ENCODE measurements at places on chromosomes 7 and 10.

DNA sequence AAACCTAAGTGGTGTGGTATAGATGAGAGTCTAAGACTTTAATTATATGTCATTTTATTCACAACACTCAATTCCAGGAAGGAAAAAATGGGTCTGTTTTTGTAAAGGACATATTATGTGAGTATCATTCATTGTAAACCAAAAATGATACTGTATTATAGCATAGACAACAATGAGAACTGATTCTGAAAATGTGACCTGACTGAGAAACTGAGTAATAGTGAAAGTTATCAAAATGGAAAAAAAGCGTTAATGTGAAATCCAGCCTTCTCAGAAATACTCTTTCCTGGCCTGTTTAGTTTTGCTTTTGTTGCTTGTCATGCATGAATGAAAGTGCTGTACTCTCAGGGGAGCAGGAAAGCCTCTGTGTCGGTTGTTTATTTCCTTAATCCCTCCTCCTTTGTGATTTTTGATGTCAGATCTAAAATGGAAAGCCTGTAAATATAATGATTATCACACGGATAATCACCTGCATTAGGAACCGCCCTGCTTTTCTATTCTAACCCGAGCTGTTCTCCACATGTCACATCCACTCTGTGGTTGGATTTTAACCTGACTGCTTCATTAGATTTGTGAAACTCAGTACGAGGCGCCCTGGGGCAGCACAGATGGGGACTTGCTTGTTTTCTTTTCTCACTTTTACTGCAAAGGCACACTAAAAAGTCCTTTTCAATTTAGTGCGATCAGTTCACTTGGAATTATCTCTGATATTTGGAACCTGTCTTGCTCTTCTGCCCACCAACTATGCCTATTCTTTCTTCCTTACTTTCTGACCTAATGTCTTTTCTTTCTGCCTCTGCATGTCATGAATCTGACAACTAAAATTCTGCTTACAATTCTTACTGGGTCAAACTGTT, 240.9 kb upstream of the KAT6B start:
- DNase-seq = no peak

GRCh38 chr10:73340121-73340520, 18.5 kb downstream of the CFAP70 start:
- DNase-seq = no peak

DNA sequence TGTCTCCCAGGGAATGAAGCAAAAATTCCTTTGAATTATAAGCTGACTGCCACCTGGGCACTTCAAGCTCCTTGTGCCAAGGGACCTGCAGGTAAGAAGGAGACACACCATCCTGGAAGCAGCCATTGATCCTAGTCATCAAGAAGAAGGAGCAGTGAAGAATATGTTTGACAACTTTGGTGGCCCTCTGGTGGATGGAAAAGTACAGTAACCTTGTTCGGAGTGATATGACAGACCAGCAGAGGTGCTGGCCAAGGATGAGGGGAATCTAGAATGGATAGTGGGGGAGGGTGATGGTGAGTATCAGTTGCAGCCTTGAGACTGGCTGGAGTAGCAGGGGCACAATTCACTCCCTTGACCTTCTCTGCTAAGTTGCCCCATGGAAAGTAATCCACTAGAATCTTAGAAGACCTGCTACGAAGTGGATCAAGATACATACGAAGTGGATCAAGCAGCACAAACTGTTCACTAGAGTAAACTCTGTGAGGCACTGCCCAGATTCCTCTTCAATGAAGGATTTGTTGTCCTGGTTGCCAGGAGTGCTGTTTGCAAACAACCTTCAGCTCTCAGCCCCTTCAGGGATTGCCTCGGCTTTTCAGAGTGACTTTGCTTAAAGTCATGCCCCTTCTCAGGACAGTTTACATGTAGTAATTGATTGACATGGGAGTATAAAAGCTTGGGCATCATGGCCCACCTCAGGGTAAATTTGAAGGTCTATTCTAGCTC, 44.8 kb upstream of the ORC5 start:
- DNase-seq = no peak

- no peak for DNase-seq
These were observed 330.2 kb downstream of the GLRX3 start for GRCh38 chr10:130466271-130466997.

DNA sequence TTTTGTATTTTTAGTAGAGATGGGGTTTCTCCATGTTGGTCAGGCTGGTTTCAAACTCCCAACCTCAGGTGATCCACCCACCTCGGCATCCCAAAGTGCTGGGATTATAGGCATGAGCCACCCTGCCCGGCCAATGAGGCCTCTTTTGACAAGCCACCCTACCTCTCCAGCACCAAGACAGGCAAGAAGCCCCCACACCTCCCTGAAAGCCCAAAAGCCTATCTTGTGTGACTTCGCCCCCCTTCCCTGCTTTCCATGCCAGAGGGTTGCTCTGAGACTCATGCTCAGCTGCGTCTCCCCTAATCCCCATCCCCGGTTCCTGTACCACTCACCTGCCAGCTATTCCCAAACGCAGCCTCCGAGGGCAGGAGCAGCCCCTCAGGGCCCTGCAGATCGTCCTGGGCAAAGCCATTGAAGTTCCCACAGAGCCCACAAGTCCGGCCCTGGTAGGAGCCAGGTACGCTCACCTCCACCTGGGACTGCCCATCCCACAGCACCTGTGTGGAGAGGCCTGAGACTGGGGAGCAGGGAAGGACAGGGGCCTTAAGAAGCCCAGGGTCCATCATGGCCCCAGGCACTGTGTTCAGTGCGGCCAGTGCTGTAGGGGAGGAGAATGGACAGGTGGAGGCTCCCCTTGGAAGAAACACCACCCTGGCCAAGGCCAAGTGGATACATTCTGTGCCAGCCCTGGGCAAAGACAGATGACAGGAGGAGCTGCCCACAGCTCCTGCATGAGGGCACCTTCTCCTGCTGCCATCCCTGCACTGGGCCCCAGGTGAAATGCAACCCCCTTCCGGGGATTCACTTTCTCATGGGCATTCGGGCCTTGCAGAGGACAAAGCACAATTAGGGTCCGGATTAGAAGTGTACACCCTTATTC, 15.8 kb downstream of the ATP6V1F start:
- DNase-seq = no peak

- DNase-seq = no peak
These were observed 852 bp upstream of the PRKAR1B start for GRCh38 chr7:727806-728460.

DNA sequence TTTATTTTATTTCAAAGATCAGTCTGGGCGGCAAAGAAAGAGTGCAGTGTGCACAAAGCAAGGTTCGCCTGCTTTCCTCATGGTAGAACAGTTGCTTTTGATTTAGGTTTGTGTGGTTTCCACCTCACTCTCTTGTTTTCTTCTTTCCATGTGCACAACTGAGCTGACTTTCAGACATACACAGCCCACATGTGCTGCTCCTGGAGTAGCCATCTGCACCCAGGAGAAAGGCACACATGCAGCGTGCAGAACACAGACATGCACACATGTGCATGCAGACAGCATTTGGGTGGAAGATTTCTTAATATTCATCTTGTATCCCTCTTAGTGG, 302.1 kb downstream of the FZD1 start:
- DNase-seq = peak; percentile 42

GRCh38 chr7:18352339-18353255, 143.0 kb upstream of the HDAC9 start:
- DNase-seq = peak; percentile 81

- no peak for DNase-seq
These were observed 615.8 kb downstream of the AUTS2 start for GRCh38 chr7:70214071-70214470.

DNA sequence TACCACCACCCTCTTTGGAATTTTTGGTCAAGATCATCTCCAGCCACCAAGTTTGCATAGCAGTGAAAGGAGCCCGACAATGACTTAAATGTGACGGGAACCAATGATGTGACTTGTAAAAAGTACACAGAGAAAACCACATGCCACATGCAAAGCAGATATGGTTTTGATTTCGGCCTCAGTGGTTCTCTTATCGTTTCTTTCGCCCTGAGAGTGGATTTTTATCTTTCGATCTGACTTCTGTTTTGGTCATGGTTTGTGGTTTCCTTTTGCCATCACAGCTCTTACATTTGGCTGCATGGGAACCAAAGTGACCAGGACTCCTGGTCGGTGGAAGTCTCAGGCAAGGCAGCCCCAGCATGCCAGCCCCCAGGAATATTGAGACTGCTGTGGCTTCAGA, 31.5 kb downstream of the TCF7L2 start:
- DNase-seq = no peak

- DNase-seq = no peak
These were observed 399.5 kb downstream of the RPS24 start for GRCh38 chr10:78433076-78433595.

GRCh38 chr10:47336387-47337134, 11.6 kb upstream of the RBP3 start:
- DNase-seq = no peak

DNA sequence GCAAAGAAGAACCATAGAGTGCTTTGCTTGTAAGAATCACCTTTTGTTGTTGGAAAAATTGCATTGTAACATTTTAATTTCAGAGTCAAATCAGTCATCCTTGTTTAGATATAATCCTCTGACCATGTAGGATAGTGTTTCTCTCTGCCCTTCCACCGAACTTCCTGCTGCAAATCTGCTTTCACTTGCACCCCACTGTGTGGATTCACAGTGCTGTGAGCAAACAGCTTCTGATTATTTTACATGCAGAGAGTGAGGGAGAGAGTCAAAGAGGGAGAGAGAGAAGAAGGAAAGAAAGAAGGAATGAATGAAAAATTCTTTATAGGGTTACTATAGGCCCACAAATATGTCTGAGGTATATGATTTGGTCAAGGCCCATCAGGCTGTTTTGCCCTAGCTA, 30.0 kb upstream of the SEM1 start:
- DNase-seq = no peak

- DNase-seq = peak; percentile 98
These were observed 5.0 kb upstream of the PRKAR1B start for GRCh38 chr7:732094-732541.

GRCh38 chr7:20458521-20458920, 127.8 kb downstream of the ITGB8 start:
- no peak for DNase-seq

GRCh38 chr7:154907651-154908620, 95.0 kb downstream of the PAXIP1 start:
- no peak for DNase-seq

DNA sequence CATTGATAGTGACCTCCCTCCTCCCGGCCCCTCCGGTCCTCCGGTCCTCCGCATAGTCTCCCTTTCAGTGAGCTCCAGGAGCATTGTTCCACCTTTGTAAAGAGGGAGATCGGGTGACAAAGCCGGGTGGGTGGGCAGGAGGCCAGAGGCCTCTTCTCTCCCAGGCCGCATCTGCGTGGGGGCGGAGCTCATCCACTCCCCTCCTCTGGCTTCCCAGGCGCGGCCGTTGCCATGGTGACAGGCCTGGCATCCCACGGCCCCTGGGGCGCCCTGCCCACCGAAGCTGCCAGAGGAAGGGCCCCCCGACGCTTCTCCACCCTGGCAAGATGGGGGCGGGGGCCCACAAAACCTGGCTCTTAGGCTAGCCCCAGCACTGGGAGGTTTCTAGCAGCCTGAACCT, 4.4 kb upstream of the FZD9 start:
- peak; percentile 53 for DNase-seq

- no peak for DNase-seq
These were observed 62.8 kb downstream of the RAB11FIP2 start for GRCh38 chr10:117983961-117984360.

DNA sequence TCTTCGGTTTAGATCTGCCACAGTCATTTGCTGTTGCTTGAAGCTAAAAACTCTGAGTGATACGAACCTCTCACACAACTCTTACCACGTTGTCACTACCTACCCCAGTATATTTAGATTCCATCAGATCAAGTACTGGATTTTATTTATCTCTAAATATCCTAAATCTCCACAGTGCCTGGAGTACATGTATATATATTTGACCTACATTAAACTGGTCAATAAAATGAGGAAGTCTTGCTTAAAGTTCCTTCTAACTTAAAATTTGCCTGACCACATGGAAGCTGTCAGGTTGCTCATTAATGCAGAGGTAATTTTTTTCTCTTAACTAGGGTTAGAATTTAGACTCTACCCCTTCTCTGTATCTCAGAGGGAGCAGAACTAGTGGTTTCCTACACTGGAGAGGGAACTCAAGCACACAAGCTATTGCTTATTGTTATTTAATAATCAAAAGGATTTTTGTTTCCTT, 3.1 kb upstream of the MACC1 start:
- no peak for DNase-seq

- DNase-seq = no peak
These were observed 35.0 kb downstream of the INPP5A start for GRCh38 chr10:132572545-132572937.

DNA sequence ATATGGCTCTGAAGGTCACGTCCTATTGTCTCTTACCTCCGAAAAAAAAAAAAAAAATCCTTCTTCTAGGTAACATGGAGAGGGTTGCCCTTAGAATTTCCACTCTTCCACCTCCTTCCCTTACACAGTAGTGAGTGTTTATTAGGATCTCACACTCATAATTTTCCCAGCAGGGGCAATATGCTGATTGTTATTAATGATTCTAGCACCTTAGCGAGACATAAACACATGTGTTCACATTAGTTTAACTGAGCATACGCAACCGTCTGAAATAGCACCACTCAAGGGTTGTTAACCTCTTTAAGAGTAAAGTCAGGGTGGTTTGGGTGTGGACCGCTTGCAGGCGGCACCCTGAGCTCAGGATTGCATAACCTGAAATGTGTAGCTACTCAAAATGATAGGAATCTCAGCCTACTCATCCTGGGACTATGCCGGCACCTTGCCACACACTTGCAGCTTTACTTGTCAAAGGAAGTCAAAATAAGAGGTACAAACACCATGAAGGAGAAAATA, 52.2 kb downstream of the CPEB3 start:
- no peak for DNase-seq

DNA sequence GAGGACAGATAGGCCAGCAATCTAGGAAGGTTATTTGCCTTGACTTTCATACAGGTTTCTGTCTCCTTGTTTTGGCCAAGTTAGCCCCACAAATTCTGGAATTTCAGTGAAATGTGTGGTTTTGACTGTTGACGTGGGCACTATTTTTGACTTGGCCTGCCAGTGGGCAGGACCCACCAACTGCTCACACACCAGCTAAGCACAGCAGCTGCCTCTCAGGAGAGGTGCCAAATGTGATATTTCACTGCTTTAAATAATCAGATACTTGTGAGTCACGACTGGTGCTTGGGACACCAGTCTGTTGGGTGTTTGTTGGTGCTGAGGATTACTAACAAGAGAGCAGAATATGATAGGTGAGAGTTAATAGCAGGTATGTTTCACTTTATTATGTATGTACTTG, 409.7 kb upstream of the MTPN start:
- DNase-seq = no peak

- DNase-seq = no peak
These were observed 84.8 kb upstream of the COL13A1 start for GRCh38 chr10:69716711-69717560.

DNA sequence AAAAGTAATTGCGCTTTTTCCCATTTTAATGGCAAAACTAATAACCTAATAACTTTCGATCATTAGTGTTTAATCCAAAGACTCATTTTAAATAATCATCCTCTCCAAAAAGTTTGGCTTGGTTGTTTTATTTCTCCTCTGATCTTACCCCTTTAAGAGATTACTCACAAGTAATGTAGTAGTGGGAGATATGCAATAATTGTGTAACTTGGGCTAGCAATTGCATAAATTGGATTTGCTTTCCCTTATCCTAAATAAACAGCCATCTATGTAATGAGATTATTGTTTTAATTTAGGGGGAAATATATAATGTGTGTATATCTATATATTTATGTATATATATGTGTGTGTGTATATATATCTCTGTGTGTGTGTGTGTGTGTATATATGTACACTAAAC, 82.5 kb downstream of the RNLS start:
- DNase-seq = no peak
